Activated naive CD4-positive, alpha-beta T cell treated with anti-CD3 and anti-CD28 coated beads, Interleukin-2, amount 50 U/mL, for 72 hours (primary cell): ENCODE measurements at places on chromosomes 11 and 22. TPM values are rescaled to one million over a fixed set of nuclear protein-coding genes. Genes with fewer than 3 reads are reported as not detected.

DNA sequence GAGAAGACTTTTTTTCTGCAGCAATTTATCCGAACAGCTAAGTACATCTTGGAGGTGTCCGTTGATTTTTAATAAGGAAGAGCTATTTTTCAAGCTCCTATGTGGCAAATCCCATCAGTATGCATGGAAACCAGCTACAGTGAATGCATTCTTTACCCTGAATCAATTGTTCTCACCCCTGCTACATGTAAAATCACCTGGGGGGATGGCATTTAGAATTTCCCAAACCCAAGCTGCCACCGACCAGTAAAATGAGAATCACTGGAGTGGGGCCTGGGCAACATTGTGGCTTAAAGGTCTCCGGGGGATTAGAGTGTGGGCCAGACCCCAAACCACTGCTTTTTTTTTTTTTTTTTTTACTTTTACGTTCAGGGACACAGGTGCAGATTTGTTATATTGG, 2.8 kb upstream of the ZNF195 start:
- no peak for DNase-seq

DNA sequence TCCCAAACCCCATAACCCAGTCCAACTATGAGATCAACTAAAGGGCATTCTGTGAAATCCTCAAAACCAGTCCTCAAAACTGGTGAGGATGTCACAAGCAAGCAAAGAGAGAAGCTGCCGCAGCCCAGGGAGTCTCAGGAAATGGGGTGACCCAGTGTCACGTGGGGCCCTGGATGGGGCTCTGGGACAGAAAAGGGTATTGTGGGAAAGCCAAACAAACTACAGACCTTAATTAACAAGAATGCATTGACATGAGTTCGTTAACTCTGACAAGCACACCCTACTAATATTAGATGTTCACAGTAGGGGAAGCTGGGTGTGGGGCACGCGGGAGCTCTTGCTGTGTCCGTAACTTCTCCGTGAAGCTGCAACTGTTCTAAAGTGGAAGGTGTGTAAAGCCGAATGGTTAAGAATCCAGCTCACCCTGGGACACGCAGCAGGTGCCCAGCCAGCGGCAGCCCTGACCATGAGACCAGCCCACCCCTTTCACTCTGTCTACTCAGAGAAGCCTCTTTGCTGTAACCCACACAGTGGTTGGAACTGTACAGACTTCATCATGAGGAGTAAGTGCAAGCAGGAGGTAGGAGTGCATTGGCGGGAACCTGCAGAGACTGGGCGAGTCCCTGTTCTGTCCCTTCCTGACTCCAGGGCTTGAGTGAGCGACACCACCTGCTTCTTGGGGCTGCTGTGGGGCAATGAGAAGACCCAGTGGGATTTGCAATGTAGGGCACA, 17.9 kb downstream of the LINC01488 start:
- DNase-seq: no peak

GRCh38 chr22:26428515-26429457, at the start of gene ASPHD2:
Gene ASPHD2, plus strand, starts transcription at chr22:26429260. Its CDS starts 4,356 bp downstream, at chr22:26433616.
- DNase-seq: peak; percentile 79

- no peak for DNase-seq
These were observed 301.6 kb upstream of the C11orf87 start for GRCh38 chr11:109120341-109120740.

GRCh38 chr11:75429902-75430713, 2.9 kb downstream of the KLHL35 start:
- DNase-seq: no peak

DNA sequence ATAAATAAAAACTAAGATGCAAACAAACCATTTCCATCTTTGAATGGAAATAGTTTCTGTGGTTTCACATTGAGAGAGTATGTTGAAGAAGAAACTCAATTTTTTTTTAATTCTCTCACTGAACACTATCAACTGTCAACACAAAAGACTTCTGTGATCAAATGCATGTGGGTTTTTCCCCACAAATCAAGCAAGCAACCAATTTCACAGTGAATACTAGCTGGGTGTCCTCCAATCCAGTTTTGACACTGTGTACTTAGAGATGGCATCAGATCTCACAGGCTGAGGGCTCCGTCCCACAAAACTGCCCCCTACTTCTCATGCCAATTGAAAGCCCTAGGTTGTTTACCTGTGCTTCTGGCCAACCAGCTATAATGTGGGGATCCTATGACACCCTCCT, 34.5 kb downstream of the CTSC start:
- no peak for DNase-seq

DNA sequence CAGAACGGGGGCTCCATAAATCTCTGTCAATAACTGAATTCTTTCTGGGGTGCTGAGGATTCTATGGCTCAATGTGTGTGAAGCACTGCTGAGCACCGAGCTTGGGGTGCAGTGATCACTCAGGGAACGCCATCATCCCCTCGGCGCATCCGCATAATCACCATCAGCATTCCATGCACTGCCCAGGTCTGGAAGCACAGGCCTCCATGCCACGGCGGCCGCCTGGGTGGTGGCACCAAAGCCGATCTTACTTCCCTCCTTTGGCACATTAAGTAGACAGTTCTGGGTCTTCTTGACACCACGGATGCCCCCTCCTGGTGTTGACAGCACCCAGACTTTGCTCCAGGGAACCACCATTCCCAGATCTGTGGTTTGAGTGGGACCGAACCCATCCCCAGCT, 15.6 kb downstream of the LTO1 start:
- DNase-seq: no peak

The ANO1 gene
- total RNA-seq: 0.33 TPM

The MISFA gene
- 4.0 TPM for total RNA-seq
